ENCODE measurements at places on chromosomes 3 and 15.

DNA sequence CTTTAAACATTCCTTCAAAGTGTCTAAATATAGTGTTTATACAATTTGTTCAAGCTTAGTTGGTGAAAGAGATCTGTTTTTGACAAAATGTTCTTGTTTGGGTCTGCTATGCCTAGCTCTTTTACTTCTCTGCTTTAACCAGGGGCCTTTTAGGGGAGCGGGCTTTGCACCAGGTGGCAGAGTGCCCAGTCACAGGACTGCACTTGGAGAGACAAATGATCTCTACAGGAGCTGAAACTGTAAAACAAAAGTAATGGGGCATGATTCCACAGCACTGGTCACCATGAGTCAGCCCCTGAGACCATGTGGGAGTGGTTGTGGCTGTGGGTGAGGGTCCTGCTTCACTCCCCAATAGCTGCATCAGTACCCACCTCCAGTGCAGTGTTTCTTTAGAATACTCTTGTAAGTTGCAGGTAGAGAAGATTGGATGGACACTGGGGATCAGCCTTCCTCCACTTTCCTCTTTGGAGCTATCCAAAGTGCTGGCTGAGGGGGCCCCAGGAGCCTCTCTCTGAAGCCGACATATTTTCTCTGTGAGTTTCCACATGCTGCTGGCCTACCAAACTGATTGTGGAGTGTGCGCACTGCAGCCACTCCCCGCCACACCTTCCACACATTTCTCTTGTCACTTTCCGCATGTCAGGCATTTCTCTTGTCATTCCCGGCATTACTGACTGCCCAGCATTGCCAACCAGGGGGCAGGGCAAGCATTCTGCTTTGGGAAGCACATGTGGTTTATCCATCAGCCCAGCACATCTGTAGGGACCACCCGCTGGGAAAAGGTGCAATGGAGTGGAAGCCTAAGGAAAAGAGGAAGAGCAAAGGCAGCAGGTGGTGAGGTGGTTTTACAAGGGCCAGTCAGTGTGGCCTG is 110.0 kb downstream of the EPHB1 start:
- DNase-seq, result no peak

DNA sequence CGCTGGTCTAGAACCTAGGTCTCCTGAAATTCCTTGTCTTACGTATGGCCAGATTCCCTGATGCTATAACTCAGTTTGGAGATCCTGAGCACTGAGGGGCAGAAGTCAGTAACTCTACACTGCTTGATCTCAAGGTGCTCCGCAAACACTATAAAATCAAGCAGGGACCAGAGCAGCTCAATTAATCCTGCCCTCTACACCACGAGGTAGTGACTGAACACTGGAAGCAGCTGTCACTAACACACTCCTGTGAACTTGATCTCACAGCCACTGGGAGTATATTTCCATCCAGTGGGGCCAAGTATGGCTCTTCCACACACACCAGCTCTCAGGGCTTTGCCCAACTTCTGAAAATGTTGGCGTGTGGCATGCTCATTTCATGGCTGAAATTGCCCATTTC is 51.0 kb downstream of the EDEM1 start:
- DNase-seq, result no peak

GRCh38 chr15:97761110-97761509 is 199.4 kb upstream of the ARRDC4 start:
- no peak for DNase-seq

GRCh38 chr3:2536575-2536974 is 437.9 kb downstream of the CNTN4 start:
- no peak for DNase-seq

DNA sequence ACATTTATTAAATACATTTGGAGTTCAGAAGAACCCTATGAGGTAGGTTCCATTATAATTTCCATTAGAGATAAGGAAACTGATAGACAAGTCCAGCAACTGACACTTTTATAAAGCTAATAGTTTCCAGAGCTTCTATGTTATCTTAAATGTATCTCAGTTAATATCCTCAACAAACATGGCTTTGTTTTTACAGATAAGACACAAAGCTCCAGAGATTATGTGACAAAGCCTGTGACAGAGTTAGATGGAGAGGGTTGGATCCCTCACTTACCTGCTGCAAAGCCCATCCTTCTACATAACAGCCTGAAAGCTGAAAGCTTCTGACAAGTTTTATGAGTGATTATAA is 473 bp upstream of the COMMD2 start:
- no peak for DNase-seq

GRCh38 chr3:193853511-193854219 is 260.7 kb downstream of the OPA1 start:
- DNase-seq, result no peak

DNA sequence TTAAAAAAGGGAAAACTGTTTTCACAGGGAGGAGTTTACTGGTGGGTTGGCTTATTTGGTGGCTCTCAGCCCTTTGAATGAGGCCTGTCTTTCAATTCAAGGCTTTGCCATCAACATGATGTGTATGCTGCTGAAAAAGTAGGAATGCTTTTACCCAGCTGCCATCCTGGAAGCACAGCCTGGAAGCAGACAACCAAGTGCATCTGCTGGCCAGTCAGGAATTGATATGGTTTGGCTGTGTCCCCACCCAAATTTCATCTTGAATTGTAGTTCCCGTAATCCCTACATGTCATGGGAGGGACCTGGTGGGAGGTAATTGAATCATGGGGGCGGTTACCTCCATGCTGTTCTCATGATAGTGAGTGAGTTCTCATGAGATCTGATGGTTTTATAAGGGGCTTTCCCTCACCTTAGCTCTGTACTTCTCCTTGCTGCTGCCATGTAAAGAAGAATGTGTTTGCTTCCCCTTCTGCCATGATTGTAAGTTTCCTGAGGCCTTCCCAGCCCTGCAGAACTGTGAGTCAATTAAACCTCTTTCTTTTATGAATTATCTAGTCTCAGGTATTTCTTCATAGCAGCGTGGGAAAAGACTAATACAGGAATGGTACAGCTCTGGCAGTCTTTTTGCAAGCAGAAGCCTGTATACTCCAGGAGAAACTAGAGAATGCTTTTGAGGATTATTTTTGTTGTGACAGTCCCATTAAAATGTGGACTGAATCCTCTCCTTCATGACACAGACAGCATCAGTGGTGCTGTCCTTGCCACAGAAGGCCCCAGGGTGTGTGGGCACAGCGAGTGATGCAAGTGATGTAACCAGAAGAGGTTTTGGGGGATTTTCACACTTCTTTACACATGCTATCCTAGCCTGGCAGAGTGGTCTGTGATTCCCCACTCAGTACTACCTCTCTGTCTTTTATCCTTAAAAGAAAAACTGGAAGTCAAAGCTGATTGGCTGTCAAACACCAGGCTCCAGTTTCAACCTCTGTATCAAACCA is 20.0 kb downstream of the PLCL2 start:
- no peak for DNase-seq

DNA sequence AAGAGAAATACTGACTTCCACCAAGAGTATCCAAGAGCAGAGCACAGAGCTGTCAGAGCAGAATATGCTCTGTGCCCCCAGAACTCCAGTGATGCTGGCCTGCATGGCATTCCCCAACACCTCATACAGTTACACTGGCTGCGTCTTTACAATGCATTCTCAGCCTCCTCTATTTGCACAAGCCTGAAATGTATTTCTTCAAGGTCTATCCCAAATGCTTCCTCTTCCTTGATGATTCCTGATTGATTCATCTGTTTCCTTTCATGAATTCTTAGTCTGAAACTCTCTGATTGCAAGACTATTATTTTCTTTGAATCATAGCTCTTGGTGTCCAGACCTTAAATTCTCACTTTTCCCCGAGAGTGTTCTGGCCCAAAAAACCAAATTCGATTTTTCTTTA is 664.7 kb downstream of the MECOM start:
- no peak for DNase-seq

DNA sequence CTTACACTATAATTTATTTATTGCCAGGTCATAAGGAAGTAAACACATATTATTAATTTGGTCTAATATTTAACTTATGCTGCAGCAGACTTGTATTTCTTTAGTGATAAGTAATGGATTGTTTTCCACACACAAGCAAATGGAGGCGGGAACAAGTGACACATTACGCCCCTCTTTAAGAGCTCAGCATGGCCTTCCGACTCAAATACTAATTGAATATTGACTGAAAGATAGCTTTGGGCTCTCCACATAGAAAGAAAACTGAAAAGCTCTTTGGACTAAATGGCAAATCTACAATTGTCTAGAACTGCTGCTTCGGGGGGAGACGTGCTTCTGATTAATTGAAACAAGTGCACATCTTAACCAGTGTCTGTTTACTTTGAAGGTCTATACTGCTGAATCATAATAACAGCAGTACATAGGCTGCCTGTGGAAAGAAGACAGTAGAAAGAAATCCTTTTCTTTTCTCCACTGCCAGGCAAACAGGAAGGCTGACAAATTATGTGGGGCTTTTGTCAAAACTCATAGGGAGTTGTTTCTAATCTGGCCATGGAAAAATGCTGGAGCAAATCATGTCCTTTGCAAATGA is 15.9 kb downstream of the CADPS start:
- no peak for DNase-seq

DNA sequence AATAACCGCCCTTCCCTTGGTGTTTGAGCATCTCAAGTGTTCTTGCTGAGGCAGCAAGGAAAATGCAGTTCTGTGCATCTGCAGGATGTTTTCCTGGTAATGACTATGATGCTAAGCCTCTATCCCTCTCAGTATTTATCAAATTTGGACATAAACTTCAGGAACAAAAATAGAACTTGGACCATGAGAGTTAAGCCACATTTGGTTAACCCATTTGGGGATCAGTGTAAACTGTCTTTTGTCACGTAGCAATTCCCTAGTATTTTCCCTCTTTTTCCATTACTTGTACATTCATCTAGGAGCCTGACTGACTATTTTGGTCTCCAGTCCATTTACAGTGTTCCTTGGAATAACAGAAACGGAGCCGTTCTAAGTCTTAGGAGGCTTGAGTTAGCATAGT is 250.8 kb downstream of the RBMS3 start:
- no peak for DNase-seq

GRCh38 chr3:172287937-172288477 is 160.2 kb downstream of the GHSR start:
- DNase-seq, result no peak

All from mesothelial cell of epicardium (in vitro differentiated cells).